ENCODE measurements at places on chromosomes 12 and 14. TPM values are rescaled to one million over a fixed set of nuclear protein-coding genes. Genes with fewer than 3 reads are reported as not detected.
A peak's percentile ranks its signal among the peaks of the same experiment; 100 is the strongest.

GRCh38 chr12:120237360-120238171, 28.0 kb downstream of the PXN start:
- peak overlapping the region; percentile 65 for H3K4me3 ChIP-seq
- DNase-seq, result peak; percentile 91
- peaks cover 8% of the 10 kb centered on the region for H3K36me3 ChIP-seq
- H3K27me3 ChIP-seq, result no peaks in the 10 kb centered on the region

- H3K27me3 ChIP-seq, result no peaks in the 10 kb centered on the region
- peak overlapping the region; percentile 72 for H3K4me3 ChIP-seq
- no peak overlapping the region for H3K27ac ChIP-seq
These were observed 56.7 kb downstream of the TTC7B start for GRCh38 chr14:90759370-90760077.

DNA sequence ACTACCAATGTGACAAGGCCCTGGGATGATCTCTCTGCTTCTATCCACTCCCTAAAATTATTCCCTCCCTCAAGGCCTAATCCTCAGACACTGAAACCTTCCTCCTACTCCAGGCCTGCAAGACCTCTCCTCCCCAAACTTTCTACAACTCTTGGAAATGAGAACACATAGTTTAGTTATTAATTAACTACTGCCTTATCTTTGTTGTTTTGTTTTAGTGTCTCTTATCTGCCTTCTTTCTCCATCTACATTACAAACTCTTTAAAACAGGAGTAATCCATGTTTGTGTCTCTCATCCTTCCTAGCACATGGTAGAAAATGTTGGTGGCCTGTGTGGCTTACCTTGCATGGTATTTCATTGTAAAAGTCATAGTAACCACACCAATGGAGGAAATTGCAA, 139.9 kb upstream of the G2E3 start:
- H3K4me1 ChIP-seq, result no peaks in the 10 kb centered on the region
- H3K4me3 ChIP-seq, result no peak overlapping the region
- peaks cover 24% of the 10 kb centered on the region for H3K27me3 ChIP-seq
- no peaks in the 10 kb centered on the region for H3K36me3 ChIP-seq

GRCh38 chr12:103573185-103573584, 13.9 kb upstream of the STAB2 start:
- peaks cover 9% of the 10 kb centered on the region for H3K4me1 ChIP-seq
- no peaks in the 10 kb centered on the region for H3K36me3 ChIP-seq
- peak; percentile 1 for DNase-seq
- H3K27me3 ChIP-seq, result peaks cover 11% of the 10 kb centered on the region
- no peak overlapping the region for H3K27ac ChIP-seq
- H3K4me3 ChIP-seq, result no peak overlapping the region

DNA sequence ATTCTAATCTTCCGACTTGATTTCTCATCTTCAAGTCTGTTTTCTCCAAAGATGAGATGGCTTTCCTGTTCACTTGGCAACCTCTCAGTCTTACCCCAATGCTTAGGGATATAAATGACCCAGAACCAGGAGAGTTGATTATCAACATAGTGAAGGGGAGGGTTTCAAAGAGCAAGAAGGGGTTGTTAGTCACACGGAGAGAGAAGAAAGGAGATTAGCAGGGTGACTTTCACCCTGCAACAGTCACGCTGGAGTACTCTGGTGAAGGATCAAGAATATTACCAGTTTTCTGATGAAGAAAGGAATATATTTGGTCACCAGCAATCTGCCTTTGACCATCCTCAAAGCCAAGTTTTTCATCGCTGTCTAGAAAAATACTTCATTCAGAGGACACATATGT, at the start of gene TMEM52B:
TSS of gene TMEM52B (plus strand) at position 212 of the 400 bp plus-strand sequence. CDS start 543 bp downstream, outside the sequence.
- H3K4me3 ChIP-seq, result no peak within 1 kb of the TSS
- no peak for DNase-seq
- H3K36me3 ChIP-seq, result no peaks in the 10 kb centered on the region
- H3K27me3 ChIP-seq, result no peaks in the 10 kb centered on the region

- peaks cover 1% of the 10 kb centered on the region for H3K4me1 ChIP-seq
- H3K27ac ChIP-seq, result no peak overlapping the region
- no peak overlapping the region for H3K4me3 ChIP-seq
- H3K36me3 ChIP-seq, result no peaks in the 10 kb centered on the region
- peaks cover 15% of the 10 kb centered on the region for H3K27me3 ChIP-seq
These were observed 16.8 kb downstream of the PLXNC1 start for GRCh38 chr12:94165138-94165537.

GRCh38 chr12:132511516-132512196, 21.7 kb downstream of the FBRSL1 start:
- H3K4me3 ChIP-seq, result no peak overlapping the region
- no peak for DNase-seq
- H3K27ac ChIP-seq, result no peak overlapping the region
- H3K4me1 ChIP-seq, result peaks cover 11% of the 10 kb centered on the region
- peaks cover 12% of the 10 kb centered on the region for H3K36me3 ChIP-seq

DNA sequence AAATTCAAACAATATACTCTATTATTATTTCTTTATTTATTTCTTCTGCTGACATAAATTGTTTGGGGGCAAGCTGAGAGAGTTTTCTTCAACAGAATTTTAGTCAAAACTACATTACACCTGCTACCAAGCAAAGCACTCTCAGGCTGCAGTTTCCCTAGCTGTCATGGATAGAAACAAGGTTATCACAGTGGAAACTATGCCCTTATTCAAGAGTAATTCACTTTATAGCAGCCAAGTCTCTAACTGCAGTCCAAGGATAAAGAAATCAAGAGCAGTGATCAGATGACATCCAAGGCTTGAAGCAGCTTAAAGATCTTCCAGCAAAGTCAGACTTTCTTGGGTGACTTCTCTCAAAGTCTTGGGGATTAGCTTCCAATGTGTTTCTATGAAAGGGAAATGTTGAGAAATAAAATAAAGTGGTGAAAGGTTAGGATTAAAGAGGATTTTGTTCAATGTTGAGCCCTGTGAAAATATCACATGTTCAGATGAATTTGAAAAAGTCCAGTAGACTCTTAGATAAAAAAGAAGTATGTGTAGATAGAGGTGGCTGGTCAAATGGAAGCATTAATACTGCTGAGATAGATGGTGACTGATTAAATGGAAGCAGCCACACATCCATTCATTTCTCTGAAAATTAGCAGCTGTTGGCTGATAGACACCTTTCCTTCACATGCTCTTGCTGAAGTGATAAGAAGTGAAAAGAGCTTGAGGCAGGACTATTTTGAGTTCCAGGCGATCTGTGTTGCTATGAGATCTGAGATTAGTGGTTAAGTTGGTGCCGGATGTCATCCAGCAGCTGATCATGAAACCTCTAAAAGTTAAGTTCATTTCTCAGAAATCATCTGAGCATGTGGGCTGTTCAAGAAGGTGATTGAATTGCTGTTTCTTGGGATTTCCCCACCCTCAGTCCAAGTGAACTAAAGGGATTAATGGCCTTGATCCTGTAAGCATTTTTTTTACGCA, 257.8 kb upstream of the BTG1 start:
- H3K4me1 ChIP-seq, result no peaks in the 10 kb centered on the region
- no peaks in the 10 kb centered on the region for H3K27me3 ChIP-seq
- no peak overlapping the region for H3K27ac ChIP-seq

DNA sequence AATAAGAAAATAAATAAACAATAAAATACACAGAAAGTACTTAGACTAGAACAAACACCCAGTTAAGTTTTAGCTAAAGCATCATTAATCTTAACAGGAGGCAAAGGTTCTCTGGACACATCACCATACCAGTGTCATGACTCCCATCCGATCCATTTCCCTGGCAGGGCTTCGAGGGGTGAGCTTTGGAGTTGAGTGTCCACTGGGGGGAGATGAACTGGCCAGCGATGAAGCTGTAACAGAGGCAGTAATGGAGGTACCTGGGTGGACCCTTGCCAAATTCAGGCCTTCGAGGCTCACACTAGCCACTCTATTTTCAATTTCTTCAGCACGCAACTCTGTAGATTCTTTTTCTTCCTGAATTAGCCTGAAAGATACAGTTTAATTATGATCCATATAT, 269.5 kb downstream of the ACSS3 start:
- no peak for DNase-seq
- no peak overlapping the region for H3K27ac ChIP-seq
- no peaks in the 10 kb centered on the region for H3K4me1 ChIP-seq
- no peaks in the 10 kb centered on the region for H3K36me3 ChIP-seq
- H3K4me3 ChIP-seq, result no peak overlapping the region

Gene STYK1
- 0.14 TPM for total RNA-seq

Gene CCDC197
- total RNA-seq, result not detected
